ENCODE measurements at places on chromosomes 2 and 18.

GRCh38 chr2:174035117-174035635 lies 70.0 kb upstream of the SP3 start:
- no peak for DNase-seq

DNA sequence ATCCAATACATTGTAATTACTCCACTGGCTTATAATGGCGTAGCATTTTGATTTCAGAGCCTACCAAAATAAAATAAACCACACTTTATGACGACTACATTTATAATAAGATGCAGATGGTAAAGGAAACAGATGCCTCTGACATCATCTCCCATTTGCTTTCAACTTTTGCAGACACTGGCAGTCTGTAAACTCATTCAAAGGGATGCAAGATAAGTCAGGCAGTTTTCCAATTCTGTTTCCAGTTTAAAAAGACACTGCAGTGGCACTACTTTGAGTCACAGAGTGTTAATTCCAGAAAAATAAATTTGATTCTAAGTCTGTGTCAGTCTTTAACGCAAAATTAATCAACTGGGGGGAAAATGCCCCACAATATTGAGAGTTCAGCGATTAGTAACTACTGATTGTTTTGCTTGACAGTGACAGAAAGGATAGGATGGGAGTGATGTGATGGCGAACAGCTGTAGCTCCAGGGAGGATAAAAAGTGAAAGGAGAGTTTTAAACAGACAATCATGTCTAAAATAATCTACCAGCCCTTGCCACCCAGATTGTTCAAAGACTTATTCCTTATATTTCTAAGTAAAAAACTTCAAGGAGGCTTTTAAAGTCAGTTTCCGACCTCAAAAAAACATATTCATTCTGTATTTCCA lies 6.7 kb downstream of the DSEL start:
- DNase-seq = no peak

DNA sequence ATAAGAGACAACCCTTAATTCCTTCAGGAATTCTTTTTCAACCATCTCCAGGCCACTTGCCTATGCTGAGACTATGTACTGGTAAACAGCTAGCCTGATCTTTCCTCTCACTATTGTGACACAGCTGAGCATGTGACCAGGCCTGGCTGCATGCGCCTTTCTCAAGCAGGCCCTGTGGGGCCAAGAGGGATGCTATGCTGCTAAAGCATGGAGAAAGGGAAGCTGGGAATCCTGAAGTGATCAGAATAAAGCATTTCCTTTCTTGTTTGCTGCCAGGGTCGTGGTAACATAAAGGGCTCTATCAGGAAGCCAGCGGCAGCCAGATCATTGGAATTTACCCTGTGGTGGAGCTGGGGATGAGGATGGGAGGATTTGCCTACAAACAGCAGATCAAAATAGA lies 29.8 kb upstream of the LCLAT1 start:
- DNase-seq = no peak

DNA sequence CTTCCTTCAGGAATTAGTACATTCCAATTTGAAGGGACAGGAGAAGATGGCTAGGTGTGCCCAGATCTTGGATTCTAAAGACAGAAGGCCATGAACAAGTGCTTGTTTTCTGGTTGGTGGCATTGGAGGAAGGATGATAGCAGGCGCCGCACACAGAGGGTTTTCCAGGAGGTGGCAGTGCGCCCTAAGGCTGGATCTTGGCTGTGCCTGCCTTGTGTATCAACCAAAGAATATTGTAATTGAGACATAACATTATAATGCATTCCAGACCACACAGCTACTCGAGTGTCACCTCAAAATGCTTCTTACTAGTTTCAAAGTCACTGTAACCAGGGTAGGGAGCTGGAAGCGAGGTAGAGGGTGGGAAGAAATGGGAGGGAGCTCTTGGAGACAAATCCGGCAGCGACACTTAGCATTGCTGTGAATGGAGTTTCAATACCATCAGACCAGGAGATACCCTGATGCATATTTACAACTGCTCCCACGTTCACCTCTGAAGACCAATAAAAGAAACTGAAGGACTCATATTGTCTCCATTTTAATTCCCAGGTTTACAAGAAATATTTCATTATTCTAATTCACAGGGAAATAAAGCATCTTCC lies 42.5 kb downstream of the CPO start:
- DNase-seq = peak; percentile 88

- peak; percentile 12 for DNase-seq
These were observed 459.3 kb upstream of the TRIB2 start for GRCh38 chr2:12257476-12257875.

Measured in G401 (cell line).